Liver (tissue), 10 donors: ENCODE measurements at places on chromosomes 5 and 9. TPM values are rescaled to one million over a fixed set of nuclear protein-coding genes. Genes with fewer than 3 reads are reported as not detected.

DNA sequence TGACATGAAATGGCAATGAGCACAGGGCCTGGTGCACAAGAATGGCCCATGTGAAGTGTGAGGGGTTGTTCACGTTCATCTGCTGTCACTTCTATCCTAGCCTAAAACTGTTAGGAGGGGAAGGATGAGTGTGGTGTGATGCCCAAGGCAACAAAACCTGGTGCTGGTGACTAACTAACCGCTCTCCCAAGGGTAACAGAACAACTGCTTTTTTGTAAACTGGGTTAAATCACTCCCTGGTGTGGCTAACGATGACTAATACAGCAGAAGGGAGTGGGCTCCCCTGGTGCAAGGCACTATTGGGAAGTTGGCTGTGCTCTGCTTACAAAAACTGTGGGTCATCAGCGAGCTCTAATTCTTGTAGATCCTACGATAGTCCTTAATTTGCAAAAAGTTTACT, 103.2 kb upstream of the VCAN start:
- DNase-seq, result no peak

GRCh38 chr5:10527281-10527950, 36.5 kb upstream of the ANKRD33B start:
- no peak for DNase-seq

DNA sequence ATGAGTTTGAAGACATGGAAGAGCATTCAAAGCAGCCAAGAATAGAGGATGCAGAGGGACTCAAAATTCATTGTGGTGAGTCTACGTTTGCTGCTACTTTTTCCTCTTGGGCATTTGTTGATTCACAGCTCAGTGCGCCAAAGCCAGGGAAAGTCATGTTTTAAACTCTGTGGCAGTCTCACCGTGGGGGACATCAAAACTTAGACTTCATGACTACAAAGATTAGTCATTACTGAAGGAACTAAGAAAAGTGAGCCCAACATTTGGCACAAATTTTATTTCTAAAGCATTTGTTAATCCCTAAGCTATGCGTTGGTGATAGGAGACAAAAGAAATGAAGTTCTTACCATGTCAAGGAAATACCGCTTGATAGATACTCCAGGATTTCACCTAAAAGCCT, 73.7 kb upstream of the MTAP start:
- DNase-seq, result no peak

GRCh38 chr9:121921444-121921843, 171.7 kb downstream of the TTLL11 start:
- no peak for DNase-seq

- DNase-seq, result no peak
Observed at GRCh38 chr5:10489810-10490426, 48.2 kb downstream of the ROPN1L start.

- no peak for DNase-seq
Observed at GRCh38 chr5:45741110-45741509, 44.9 kb upstream of the HCN1 start.

DNA sequence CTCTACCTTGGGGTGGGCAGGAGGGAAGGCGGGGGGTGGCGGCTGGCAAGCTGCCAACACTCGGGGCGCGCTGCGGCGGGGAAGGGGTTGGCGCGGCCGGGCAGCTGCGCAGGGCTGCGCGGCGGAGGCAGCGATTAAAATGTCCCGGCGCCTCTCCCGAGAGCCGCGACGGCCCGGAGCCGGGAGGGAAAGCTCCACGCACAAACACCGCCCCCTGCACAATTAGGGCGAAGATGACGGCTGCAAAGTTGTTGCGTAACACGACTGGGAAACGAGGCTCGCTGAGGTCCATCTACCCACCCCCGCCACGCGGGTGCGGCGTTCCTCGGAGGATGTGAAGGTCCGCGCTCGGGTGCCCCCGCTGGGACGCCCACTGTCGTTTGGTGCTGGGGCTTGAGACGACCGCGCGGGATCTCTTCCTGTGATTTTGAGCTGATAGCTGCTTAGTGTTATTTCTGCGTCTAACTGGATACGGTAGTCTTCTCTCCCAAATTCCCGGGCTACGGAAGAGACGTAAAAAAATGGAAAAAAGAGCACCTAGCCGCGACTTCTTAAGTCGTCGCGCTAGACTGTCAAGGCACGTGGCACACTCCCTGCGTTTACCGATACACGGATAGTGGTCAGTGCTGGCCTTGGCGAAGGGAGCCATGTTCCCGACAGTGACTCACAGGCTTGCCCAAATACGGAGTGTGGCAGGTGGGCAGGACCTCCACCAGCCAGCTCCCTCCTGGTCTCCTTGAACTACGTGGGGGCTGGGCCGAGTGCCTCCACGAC, 958 bp upstream of the NFIL3 start:
- peak; percentile 65 for DNase-seq

DNA sequence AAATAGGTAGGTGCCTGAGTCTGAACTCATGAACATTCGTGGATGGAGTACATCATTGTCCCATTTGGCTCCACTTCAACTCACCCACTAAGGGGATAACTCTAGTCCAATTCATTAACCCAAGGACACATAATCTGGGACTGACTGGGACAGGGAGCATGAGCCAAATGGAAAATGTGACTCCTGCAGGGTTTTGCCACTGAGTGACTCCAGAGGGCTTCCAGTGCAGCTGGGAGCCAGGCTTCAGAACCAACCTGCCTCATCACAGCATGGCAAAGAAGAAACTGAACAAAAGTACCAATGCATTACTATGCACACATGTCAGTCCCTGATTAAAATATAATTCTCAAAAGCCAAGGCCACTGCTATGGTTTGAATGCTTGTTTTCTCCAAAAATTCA, 159.7 kb upstream of the SNX2 start:
- no peak for DNase-seq

- DNase-seq, result no peak
Observed at GRCh38 chr5:51598026-51598425, 214.8 kb downstream of the ISL1 start.

DNA sequence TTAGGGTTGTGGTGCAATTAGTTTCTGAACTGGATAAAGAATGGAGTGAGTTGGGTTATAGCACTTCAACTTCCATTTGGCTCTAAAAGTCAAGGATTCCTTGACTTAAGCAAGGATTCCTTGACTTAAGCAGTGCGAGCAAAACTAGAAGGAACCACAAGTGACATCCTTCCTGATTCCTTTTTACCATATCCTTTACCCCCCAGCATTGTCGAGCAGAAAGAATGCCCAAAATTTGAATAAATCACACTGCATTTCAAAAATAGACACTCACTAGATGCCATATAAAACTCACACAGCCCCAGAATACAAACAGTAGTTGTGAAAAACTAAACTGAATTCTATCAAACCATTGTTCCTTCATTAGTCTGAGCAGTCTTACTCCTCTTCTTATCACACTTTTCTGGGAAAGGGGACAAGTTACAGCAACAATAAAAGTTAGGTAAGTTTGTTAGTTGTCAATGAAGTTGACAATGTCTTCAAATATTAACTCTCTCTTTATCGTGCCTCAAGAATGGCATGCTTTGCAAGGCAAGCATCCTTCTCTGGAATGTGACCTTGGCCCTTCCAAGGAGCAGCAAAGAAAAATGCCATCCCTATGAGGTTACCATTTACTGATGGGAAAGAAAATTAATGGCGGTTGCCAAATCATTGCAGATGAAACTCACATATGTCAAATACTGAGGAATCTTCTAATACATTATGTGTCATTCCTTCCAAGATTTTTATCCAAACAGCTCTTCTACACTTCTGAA, 273.3 kb upstream of the ANKRD55 start:
- no peak for DNase-seq

- no peak for DNase-seq
Observed at GRCh38 chr5:104298518-104298917, 735.9 kb upstream of the NUDT12 start.

GRCh38 chr5:106525438-106525837, 1145.3 kb downstream of the EFNA5 start:
- no peak for DNase-seq

DNA sequence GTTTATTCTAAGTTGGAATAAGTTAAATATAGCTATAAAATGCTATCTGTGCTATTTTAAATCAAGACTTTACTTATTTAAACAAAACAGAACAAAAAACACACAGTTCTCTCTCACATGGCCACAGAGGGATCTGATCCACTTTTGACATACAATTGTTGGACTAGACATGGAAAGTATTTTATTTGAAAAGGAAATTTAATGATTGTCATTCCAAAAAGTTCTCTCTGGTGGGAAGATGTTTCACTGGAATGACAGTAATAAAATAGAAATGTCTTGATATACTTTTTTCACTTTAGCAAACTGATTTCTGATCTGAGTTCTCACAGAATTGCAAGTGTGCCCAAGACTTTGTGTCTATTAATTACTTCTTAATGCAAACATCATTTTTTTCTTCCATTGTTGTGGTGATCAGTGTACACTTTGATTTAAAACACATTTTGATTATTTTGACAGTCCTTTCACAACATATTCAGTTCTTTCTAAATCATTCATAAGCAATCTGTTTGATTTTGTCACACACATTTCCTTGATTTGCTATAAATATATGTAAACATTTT, 30.1 kb upstream of the MINAR2 start:
- no peak for DNase-seq

DNA sequence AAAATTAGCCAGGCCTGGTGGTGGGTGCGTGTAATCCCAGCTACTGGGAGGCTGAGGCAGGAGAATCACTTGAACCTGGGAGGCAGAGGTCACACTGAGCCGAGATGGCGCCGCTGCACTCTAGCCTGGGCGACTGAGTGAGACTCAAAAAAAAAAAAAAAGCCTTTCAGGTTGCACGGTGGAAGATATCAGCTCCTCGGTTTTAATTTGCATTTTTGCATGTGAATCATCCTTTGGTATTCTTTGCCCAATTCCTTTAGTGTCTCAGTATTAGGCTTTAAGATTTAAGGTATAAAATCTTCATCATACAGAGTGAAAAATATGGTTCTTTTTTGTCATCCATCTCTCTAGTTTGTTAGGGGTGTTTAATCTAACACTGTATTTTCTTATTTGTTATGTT, 173.6 kb upstream of the S1PR3 start:
- DNase-seq, result no peak

- no peak for DNase-seq
Observed at GRCh38 chr5:134948911-134949310, 18.8 kb upstream of the CATSPER3 start.

DNA sequence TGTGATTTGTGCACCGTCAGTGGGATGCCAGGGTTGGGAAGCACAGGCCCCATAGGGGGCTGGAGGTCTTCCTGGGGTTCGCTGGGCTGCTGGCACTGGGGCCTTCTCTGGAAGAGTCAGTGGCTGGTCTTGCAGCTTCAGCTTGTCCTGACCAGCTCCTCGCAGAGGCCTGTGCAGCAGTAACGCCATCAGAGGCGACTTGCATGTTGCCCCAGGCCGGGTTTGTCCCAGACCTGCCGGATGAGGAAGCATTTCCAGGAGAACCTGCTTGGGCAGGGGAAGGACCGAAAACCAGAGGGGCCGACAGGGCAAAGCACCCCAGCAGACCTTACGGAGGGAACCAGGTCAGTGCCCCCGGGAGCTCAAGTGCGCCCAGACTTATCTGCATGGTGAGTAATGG, 54.7 kb upstream of the IRX2 start:
- DNase-seq, result no peak

DNA sequence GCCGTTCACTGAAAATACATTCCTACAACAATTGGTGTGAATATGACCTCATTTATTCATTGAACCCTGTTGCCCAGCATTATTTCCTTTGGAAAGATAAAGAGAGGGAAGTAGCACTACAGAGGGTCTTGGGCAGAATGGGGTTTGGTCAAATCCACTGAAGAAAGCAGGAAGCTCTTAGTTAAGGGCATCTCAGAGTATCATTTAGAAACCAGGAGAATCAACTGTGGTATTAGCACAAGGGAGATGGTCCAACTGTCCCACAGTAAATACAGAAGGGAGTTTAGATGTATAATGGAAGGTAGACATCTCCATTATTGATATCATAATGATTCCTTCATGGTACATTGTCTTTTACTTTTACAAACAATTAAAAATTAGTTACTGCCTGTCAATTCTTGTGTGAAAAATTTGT, 47.1 kb downstream of the LIX1 start:
- no peak for DNase-seq

DNA sequence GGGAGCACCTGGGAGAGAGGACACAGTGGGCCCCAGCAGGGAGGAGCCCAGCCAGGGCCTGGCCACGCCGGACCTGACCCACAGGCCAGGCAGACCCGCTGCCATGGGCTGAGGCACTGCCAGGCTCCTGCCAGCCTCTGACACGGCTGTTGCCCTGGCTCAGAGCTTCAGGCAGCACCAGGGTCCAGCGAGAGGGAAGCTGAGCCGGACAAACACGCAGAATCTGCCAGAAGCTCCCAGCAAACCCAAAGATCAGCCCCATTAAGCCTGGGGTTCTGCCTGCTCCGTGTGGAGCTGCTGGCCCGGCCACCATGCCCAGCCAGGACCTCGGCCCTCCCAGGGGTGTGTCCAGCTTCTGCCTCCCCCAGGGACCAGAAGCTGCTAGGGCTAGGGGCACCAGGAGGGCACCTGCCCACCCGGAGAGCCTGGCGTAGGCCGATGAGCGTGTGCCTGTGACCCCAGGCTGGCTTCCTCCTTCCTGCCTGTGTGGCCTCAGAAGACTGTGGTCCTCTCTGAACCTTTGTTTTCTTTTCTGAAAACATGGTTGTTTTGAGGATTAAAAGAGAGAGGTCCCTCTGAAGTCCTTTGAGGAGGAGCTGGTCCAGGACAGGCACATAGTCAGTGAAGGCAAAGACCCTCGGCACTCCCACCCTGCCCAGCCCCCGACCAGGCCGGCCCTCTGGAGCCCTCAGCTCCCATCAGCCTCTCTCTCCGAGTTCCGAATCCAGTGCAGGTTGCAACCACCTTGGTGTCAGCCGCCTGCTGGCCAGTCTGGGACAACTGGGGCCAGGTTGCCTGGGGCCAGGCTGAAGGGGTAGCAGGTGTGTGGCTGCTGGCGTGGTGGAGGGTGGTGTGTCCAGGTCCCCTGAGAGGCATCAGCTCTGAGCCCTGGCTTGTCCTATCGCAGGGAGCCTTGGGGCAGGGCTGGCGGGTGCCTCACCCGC, 39.6 kb downstream of the KCNT1 start:
- DNase-seq, result no peak

- peak; percentile 8 for DNase-seq
Observed at GRCh38 chr9:113775749-113776148, 100.4 kb upstream of the ZNF618 start.

GRCh38 chr9:81632599-81632998, 56.7 kb downstream of the TLE1 start:
- DNase-seq, result no peak

DNA sequence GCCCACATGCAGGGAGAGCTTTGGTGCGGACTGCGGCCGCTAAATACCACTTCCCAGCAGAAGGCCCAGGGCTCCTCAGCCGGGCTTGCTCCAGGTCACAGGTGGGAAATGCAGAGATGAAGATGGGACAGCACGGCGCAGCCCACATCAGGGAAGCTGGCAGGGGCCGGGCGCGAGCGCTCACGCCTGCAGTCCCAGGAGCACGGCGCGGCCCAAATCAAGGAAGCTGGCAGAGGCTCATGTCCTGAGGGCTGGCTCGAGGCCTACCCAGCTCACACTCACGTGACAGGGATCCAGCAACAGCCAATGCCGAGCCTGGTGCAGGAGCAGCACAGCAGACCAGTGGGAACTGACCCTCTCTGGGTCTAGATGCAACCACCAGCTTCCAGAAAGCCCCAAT, 16.3 kb downstream of the LPCAT1 start:
- no peak for DNase-seq

- DNase-seq, result no peak
Observed at GRCh38 chr5:16574789-16575721, 41.7 kb downstream of the RETREG1 start.

- no peak for DNase-seq
Observed at GRCh38 chr5:158152136-158152535, 293.2 kb upstream of the CLINT1 start.

Gene LOX
- 0.84 TPM for total RNA-seq

Gene ASTN2
- 1.8 TPM for total RNA-seq

Gene SIT1
- 1.1 TPM for total RNA-seq

Gene ADRA1B
- total RNA-seq, result 13.1 TPM

Gene SMU1
- 12.3 TPM for total RNA-seq

Gene CDH10
- 0.09 TPM for total RNA-seq

Gene SUSD1
- 3.3 TPM for total RNA-seq

Gene ITGA1
- total RNA-seq, result 187 TPM
